ENCODE measurements at places on chromosomes 7 and 10. TPM values are rescaled to one million over a fixed set of nuclear protein-coding genes. Genes with fewer than 3 reads are reported as not detected.

GRCh38 chr7:90681336-90682022 is 85.4 kb downstream of the CDK14 start:
- H3K36me3 ChIP-seq, result no peaks in the 10 kb centered on the region
- no peak for DNase-seq
- no peak overlapping the region for H3K27ac ChIP-seq
- H3K27me3 ChIP-seq, result no peaks in the 10 kb centered on the region
- no peaks in the 10 kb centered on the region for H3K4me1 ChIP-seq

CRTAC1 gene
- total RNA-seq, result 53.1 TPM

CC2D2B gene
- total RNA-seq, result 12.2 TPM

- no peaks in the 10 kb centered on the region for H3K36me3 ChIP-seq
- H3K4me3 ChIP-seq, result no peak overlapping the region
- no peaks in the 10 kb centered on the region for H3K27me3 ChIP-seq
- no peak overlapping the region for H3K27ac ChIP-seq
These were observed 853.2 kb downstream of the GRID1 start for GRCh38 chr10:85513436-85513835.

DNA sequence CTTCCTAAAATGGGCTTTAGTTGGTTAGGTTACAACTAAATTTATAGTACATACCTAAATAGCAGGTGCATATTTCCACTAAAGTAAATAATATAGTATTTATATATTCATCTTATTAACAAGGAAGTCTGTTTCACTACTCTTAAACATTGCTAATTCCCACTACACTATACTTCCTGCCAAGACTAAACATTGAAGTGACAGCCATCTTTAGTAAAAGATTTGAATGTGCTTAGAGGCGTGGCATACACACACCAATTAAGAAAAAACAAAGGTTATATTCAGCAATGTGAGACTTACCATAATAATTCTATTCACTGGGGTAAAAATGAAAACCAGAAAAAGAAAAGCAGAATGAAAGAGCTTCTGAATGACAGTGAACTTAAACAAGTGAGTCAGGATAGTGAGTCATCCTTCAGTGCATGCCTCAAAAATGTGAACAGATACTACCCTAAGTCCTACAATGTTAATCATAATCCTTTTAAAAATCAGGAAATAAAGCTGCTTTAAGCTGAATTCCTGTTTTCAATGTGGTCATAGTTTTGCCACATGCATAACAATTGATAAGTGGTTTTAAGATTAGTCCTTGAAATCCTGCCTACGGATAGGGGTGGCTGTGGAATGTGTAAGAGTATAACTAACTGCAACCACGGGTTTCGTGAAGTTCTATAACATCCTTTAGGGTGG is 59.4 kb downstream of the USP6NL start:
- H3K36me3 ChIP-seq, result no peaks in the 10 kb centered on the region
- no peak for DNase-seq
- no peak overlapping the region for H3K27ac ChIP-seq
- H3K4me1 ChIP-seq, result no peaks in the 10 kb centered on the region

DNA sequence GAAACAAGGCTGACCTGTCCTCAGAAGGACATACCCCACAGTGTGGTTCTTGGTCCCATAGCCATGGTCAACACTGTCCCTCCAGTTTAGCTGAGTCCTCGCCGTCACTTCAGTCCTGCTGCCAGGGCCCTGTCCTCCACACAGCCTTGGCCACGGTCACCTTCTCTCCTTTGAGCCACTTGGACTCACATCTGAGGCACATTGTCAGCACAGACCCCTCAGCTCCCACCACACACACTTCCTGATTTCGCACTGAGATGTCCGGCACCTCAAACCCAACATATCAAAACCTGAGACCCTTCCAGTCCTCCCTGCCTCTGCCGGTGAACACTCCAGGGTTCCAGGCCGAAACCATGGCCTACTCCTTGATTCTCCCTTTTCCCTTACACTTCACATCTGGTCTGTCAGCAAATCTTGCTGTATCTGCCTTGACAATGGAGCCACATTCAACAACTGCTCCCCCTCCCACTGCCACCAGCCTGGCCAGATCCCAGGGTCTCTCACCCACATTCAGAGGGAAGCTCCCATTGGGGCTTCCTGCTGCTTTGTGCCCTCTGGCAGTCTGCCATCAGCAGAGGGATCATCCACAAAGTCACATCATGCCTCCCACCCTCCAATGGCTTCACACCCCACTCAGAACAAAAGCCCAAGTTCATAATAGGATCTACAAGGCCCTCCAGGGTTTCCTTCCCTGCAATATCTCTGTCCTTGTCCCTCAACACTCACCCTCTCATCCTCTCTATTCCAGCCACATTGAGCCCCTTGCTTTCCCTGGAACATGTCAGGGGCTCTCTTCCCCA is 219.6 kb upstream of the SHH start:
- H3K36me3 ChIP-seq, result no peaks in the 10 kb centered on the region
- no peak overlapping the region for H3K27ac ChIP-seq
- DNase-seq, result no peak

LMOD2 gene
- total RNA-seq, result not detected

LRRC18 gene
- not detected for total RNA-seq

DNA sequence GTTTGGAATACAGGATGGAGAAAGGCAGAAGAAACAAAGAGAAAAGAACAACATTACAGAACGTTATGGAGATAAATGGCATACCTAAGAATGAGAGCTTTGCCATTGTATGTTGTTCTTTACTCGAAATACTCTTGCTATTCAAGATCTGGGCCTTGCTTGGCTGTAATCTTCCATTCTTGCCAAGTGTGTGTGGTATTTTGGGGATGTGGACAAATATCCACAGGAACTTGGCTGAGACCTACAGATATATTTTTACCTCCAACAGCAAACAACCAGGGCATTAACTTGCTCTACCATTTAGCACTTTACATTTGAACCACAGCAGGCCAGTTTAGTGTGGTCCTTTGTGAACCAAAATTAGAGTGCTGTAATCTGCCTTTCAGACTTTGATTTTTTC is 76.3 kb downstream of the DKK1 start:
- no peak for DNase-seq
- no peaks in the 10 kb centered on the region for H3K27me3 ChIP-seq
- no peaks in the 10 kb centered on the region for H3K36me3 ChIP-seq
- H3K27ac ChIP-seq, result no peak overlapping the region
- peaks cover 5% of the 10 kb centered on the region for H3K4me1 ChIP-seq
- no peak overlapping the region for H3K4me3 ChIP-seq

DNA sequence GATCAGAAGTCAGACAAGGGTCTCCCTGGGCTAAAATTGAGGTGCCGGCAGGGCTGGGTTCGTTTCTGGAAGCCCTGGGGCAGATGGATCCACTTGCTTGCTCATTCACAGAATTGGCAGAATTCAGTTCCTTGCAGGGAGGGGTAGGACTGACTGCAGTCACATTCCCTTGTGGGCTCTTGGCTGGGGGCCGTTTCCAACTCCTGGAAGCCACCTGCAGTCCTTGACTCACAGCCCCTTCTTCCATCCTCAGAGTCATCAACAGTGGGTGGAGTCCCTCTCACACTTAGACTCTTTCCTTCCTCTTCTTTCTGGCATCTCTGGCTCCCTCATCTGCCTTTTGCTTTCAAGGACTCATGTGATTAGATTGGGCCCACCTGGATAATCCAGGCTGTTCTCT is 54.6 kb upstream of the NANOS1 start:
- no peak for DNase-seq
- H3K4me3 ChIP-seq, result no peak overlapping the region
- no peaks in the 10 kb centered on the region for H3K36me3 ChIP-seq
- no peaks in the 10 kb centered on the region for H3K27me3 ChIP-seq

SH2D4B gene
- 0.52 TPM for total RNA-seq
